ENCODE measurements at places on chromosomes 2 and 18.
A peak's percentile ranks its signal among the peaks of the same experiment; 100 is the strongest.

GRCh38 chr18:22048221-22048620 lies 121.2 kb upstream of the GATA6 start:
- no peak for DNase-seq

DNA sequence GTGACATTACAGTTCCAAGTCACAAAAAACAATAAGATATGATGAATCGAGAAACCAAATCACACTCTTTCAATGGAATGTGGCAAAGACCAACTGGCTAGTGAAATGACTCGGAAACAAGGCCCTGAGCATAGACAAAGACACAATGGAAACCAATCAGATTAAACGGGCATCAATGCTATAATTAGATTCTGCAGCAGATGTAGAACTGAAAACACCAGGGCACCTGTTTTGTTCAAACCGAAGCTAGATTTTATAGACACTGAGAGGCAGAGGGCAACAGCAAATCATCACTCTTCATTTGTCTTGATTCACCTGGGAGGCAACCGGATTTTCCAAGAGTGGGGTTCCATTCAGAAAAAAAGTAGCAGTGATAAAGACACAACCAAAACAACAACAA lies 92.8 kb upstream of the BARD1 start:
- no peak for DNase-seq

- no peak for DNase-seq
These were observed 88.3 kb upstream of the CCDC68 start for GRCh38 chr18:55047546-55047945.

DNA sequence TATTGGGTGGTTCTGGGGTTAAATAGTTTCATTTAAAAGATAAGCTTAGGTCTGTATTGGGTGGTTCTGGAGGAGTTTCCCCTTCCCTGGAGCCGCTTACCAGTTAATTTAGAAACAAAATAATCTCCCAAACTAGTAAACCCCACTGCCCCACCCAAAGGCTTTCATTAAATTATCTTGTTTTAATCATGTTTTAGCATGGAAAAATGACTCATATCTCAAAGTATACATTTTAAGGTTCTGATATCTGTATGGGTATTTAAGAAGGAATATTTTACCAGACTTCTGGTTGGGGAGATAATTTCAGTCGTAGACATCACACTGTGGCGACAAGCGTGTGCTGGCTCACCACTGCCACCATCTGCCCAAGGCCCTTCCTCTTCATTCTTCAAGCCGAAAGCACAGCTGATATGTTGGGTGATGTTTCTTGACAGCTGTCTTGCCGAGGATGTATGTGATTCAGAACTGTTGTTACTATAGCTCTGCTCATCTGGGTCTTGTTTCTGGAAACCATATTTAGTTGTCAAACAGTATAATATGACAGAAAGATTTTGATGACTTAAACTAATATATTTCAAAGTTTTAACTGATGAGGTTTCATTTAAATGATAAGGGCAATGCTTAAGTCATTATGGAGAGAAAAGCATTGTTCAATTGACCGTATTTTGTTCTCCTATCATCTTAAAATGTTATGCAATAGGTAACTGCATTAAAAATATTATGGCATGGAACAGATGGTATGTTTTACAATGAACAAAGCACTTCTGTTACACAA lies 5.1 kb downstream of the FIGLA start:
- no peak for DNase-seq

GRCh38 chr2:109619032-109619615 lies 5.0 kb downstream of the SOWAHC start:
- no peak for DNase-seq

DNA sequence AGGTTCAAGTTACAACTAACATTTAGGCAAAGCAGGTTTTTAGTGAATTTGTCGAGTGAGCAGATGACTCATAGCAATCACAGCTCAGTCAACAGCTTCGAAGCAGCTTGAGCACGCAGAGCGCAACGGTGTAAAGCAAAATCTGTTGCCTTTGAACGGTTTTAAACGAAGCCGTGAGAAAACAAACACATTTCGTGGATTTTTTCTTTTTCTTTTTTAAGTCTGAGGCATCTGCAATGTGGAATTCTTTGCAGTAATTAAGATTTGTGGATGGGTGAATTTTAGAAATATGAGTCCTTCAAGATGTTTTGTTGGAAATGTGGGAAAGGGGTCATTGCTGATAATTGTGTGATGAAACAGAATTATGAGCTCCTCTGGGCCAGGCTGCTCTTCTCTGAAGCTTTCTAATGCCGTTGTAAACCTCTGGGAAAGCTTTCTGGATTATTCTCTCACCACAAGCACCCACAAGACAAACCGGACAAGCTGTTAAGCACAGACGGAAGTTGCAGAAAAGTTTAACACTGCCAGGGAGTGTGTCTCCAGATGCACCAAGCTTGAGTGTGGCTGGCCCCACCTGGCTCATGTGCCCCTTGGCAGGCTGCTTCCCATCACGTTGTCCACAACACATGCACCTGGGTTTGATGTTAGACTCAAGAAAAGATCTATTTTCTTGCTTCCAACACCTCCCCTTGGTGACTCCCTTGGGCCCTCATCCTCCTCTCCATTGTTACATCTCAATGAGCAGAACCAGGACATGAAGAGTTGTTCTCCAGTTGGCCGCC lies 224.7 kb downstream of the ACKR3 start:
- DNase-seq: no peak

DNA sequence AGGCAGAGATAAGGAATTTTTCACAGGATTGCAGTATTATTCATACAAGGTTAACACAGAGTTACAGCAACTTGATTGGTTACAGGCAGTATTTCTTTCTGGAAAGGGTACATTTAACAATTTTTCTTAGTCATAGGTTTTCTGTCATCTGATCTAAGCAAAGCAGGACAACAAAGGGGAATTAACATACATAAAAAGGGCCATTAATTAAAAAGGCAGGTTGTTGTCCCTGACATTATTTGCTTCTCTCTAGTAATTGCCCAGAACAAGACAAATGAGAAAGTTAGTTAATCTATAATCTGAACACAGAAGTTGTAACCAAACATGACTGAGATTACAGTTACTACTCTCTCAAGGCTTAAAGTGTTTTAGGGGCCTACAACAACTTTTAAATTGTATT lies 291.4 kb upstream of the LRRTM4 start:
- DNase-seq: no peak

DNA sequence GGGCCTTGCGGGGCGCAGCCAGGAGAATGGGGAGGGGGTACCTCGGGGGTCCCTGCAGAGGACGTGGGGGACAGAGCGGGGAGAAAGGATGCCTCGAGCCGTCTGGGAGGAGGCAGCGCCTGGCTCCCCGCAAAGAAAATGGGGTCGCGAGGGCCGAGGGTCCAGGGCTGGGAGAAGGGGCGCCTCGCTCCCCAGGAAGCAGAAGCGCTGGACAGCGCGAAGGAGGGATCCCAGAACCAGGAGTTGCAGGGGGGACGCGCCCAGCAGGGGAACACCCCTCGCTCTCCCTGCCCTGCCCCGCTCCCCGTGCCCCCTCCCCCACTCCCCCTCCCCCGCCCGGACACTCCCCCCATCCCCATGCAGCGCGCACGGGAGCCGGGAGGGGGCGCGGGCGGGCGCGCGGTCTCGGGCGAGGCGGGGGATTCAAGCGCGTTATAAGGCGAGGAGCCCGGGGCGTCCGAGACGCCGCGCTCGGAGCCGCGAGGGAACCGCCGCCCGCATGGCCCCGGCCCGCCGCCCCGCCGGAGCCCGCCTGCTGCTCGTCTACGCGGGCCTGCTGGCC lies at the start of gene ERFE:
Gene ERFE, plus strand, starts transcription at position 462 of the 562 bp plus-strand sequence. Its CDS starts 38 bp downstream, at position 500.
- no peak for DNase-seq

DNA sequence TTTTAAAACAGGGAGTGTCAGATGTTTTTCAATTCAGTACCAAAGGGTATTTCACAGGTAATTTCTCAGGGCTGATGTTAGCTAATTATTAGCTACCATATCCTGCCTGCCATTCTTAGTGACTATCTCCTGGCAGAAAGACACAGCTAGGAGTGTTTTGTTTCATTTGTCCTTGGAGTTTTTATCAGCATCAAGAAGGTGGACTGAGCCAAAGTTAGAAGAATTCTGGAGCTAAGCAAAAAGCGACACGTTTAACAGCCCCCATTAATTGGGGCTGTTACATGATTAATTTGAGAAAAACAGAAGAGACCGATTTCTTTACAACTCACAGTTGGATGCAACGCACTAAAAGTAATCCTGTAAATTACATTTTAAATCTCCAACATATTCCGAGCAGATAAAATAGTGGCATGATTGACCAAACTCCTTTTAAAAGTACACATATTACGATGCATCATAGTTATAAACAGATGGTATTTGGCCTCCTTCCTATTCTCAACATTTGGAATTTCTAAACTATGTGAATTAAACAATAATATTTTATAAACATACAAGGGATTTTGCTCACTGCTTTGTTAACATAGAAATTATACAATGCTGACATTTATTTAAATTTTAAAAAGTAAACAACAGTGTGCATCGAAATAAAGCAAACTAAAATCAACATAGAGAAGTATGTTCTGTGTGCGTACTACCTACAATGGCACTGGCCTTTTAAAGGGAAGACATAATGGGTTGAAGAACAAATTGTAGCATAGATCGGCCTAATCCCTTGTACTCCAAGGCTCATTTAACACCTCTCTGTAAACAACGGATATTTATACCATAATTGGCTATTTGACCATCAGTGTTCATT lies 585.1 kb downstream of the ZEB2 start:
- DNase-seq: no peak

DNA sequence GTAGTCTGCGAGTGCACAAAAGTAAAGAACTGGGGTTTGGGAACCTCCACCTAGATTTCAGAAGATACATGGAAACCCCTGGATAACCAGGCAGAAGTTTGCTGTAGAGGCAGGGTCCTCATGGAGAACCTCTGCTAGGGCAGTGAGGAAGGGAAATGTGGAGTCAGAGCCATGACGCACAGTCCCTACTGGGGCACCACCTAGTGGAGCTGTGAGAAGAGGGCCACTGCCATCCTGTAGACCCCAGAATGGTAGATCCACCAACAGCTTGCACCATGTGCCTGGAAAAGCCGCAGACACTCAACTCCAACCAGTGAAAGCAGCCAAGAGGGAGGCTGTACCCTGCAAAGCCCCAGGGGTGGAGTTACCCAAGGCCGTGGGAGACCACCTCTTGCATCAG lies 206.4 kb downstream of the PIEZO2 start:
- DNase-seq: no peak

DNA sequence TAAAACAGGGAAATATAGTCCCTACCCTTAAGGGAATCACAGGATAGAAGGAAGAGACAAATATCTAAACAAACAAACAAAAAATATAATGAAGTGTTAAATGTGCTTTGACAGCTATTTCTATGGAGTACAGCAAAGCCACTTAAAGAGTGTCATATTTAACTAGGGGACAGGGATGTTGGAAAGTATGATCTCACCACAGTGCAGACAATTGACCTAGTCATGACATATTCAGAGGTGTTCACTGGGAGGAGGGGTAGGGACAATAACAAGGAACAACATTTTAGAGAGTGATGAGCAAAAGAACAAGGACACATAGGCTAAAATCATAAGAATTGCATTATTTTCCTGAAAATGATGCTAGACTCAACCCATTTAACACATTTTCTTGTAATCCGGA lies 107.5 kb downstream of the TMEM163 start:
- DNase-seq: no peak

DNA sequence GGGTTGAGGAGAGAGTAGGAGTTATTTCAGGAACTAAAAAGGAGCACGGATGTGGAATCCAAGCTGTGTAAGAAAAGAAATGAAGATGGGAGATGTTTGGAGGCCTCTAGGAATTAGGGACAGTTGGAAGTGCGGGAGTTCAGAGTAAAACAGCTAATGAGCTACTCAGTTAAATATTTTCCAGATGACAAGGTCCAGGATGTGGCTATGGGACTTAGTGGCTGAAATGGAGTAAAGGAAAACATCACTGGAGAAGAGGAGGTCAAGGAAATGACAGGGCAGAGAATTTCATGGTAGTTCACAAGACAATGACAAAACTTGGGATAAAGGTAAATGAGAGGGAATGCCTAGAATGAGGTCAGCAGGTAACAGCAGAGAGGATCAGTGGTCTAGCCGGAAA lies 13.0 kb downstream of the GPR155 start:
- DNase-seq: no peak

GRCh38 chr2:31997653-31998052 lies 13.2 kb downstream of the MEMO1 start:
- DNase-seq: no peak

DNA sequence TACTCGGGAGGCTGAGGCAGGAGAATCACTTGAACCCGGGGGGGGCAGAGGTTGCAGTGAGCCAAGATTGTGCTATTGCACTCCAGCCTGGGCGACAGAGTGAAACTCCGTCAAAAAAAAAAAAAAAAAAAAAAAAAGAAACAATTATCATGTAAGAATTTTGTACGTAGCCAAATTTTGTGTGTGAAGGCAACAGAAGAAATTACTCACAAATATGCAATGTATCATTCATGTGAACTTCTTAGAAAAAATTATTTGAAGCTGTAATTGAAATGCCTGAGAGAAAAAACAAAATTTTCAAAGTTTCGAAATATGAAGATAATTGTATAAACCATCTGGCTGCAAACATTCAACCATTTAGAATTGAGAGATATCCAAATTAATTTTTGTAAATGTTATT lies 204.8 kb upstream of the PARD3B start:
- DNase-seq: no peak

GRCh38 chr2:233129351-233129978 lies 69.3 kb downstream of the INPP5D start:
- DNase-seq: no peak

- peak; percentile 27 for DNase-seq
These were observed 895 bp upstream of the GLS start for GRCh38 chr2:190879474-190880377.

GRCh38 chr2:201794294-201794693 lies 12.0 kb upstream of the CDK15 start:
- DNase-seq: no peak

Measured in stimulated activated CD8-positive, alpha-beta memory T cell treated with anti-CD3 and anti-CD28 coated beads, Interleukin-15, amount 100 ng/mL, for 1 hour (primary cell).